NCI-H446 treated with DMSO at 0.1 percent for 48 hours (cell line): ENCODE measurements at places on chromosomes 7 and 10.
A peak's percentile ranks its signal among the peaks of the same experiment; 100 is the strongest.

DNA sequence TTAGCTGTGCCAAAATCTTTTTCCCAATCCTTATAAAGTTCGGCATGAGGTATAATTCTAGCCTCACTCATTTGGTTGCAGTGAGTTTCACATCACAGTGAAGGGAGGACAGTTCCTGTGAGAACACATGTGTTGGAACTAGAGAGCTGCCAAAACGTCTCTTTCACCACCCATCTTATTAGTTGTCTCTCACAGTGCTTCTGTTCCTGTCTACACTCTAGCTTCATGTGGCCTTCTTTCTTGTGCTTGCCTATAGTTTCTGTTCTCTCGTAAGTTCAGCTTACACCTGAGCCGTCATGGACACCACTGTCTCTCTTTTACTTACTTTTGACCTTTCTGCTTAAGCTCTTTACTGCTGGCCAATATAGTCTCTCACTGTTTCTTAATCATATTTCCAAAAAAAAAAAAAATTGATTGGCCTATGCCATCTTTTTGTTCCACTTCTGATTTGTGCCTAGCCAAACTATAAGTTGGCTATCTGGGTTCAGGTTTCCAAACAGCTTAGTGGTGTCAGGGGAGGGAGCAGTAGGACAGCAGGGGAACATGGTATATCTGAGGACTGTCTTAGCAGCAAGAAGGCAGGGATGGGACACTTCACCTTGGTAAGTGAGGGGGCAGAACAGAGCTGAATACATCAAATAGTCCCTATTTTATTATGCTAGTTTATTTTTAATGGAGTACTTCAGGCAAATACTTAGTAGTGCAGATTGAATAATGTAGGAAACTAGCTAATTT, 38.0 kb downstream of the ZNRF2 start:
- DNase-seq: peak; percentile 75

GRCh38 chr10:120685136-120685535, 166.0 kb upstream of the WDR11 start:
- no peak for DNase-seq

DNA sequence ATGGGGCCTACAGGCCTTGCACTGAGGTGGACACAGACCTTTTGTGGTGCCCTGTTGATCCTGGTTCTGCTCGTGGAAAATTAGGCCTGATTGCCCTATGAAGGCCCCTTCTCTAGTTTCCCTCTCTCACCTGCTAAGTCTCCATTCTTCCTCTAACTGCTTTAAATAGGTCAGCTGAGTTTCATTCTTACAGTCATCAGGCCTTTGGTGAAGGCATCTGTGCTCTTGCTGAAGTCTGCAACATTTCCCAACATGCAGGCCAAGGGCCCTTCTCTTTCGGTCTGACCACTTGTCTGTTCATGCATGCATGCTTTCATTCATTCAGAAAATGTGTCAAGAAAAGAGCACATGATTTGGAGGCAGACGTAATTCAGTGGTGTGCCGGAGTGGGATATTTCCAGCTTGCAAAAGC, 244.0 kb downstream of the BUB3 start:
- DNase-seq: no peak

GRCh38 chr10:11720260-11720741, 21.9 kb upstream of the ECHDC3 start:
- DNase-seq: no peak

DNA sequence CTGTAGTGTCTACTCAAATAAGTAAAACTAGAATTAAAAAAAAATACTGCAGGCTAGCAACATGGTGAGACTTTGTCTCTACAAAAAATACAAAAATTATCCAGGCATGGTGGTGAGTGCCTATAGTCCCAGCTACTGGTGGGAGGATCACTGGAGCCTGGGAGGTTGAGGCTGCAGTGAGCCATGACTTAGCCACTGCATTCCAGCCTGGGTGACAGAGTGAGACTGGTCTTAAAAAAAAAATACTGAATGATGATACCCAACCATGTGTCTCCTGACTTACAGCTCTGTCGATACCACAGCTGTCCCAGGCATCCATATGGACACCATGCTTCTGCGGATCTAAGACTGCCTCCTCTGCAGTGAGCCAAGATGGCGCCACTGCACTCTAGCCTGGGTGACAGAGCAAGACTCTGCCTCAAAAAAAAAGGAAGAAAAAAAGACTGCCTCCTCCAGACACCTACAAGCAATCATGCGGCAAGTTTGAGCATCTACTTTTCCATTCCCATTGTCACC, 7.9 kb upstream of the FRAT1 start:
- DNase-seq: no peak

DNA sequence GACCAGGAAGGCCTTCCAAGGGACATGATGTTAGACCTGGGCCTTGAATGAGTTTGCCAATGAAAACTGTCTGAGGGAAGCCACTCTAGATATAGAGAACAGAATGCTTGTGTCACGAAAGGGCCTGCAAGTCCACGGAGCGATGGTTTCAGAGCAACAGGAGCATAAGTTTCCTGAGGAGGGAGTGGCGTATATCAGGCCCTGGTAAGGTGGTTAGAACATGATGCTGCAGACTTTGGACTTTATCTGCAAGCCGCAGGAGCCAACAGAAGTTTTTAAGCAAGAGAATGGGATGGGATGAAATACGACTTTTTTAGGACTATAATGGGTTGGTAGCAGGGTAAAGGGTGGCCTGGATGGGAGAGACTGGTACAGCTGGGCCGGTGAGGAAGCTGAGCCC, 136.0 kb downstream of the FGFR2 start:
- no peak for DNase-seq

- DNase-seq: no peak
Measured at GRCh38 chr10:12350167-12350872, 973 bp downstream of the CAMK1D start.

DNA sequence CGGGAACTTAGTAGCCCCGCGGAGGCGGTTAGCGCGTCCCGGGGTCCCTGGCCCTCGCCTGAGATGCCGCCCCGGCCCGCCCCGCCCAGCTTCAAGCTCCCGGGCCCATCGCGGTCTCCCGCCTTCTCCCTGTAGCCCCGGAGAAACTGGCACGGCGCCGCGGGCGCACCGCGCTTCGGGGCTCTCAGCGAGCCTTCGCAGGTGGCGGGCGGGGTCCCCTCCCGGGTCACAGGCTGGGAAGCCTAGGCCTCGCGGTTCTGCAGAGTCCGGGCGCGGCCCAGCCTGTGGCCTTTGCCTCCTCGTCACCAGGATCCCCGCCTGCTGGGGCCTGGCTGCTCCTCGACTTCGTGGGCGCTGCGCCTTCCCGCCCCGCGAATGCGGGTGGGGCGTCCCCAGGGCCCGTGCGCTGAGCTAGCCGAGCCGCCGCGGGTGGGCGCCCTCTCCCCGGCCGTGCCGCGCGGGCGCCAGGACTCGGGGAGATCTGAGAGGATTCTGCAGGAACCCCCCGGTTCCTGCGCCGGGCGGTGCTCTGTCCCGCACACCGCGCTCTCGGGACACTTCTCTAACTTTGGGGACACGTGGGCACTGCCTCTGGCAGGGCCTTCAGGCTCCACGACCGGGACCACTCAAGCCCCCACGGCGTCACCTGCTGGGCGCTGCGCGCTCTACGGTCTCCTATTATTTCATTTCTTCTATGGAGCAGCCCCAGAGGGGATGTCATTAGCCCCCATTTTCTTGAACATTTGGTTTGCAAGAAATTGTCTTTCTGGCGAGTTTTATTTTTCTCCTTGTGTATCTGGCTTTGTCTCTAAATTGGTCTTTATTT, 682 bp upstream of the RGS10 start:
- DNase-seq: no peak

GRCh38 chr10:102802920-102803534, 34.2 kb downstream of the CYP17A1 start:
- no peak for DNase-seq

DNA sequence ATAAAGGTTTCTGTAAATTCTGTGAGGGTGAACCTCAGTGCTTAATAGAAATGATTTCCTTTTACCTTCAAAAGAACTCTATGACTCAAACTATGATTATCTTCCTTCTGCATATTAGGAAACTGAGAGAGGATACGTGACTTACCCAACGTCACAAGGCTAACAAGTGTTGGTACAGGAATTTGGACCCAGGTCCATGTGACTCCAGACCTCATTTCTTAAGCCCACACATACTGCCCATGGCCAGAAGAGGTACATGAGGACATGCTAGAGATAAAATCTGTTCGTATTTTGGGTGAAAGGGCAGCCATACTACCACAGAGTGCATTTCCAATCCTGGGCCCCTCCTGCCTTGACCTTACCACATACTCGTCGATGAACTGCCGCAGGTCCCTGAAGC, 61.5 kb upstream of the TM9SF3 start:
- DNase-seq: no peak

GRCh38 chr7:31006857-31007256, 43.1 kb downstream of the GHRHR start:
- no peak for DNase-seq
